Activated CD4-positive, alpha-beta memory T cell treated with anti-CD3 and anti-CD28 coated beads, Interleukin-2, amount 10 ng/mL, durations not matched to agents 7 days and 5 days (primary cell): ENCODE measurements at places on chromosomes 12 and 14. TPM values are rescaled to one million over a fixed set of nuclear protein-coding genes. Genes with fewer than 3 reads are reported as not detected.

GRCh38 chr14:95935228-95935822 is 58.7 kb downstream of the TUNAR start:
- no peak overlapping the region for H3K4me3 ChIP-seq
- no peaks in the 10 kb centered on the region for H3K4me1 ChIP-seq
- no peaks in the 10 kb centered on the region for H3K36me3 ChIP-seq

The COX8C gene
- total RNA-seq: not detected

DNA sequence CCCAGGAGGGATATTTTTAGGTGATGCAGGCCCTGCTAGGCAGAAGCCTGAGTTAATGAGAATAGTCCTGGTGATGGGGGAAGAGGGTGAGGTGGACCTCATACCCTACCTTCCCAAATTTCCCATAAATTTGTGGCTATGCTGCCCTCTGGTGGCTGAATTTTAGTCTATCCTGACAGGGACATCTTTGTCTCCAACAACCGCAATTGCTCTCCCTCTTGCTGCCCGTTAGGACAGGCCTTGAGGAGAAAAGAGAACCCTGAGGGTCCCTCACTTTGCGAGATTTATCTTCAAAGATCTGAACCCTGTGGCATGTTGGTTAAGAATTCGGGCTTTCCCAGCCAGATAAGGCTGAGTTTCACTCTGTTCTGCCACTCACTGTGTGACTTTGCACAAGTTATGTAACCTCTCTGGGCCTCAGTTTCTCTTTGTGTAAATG is 9.8 kb upstream of the ZNF385A start:
- no peak overlapping the region for H3K4me3 ChIP-seq
- peaks cover 49% of the 10 kb centered on the region for H3K4me1 ChIP-seq
- H3K36me3 ChIP-seq: peaks cover 60% of the 10 kb centered on the region

- peaks cover 2% of the 10 kb centered on the region for H3K27me3 ChIP-seq
- no peaks in the 10 kb centered on the region for H3K36me3 ChIP-seq
- no peaks in the 10 kb centered on the region for H3K4me1 ChIP-seq
These were observed 588.2 kb downstream of the NRXN3 start for GRCh38 chr14:78758333-78758732.

GRCh38 chr12:9331218-9331626 is 123.0 kb upstream of the PZP start:
- peaks cover 14% of the 10 kb centered on the region for H3K4me1 ChIP-seq
- H3K36me3 ChIP-seq: peaks cover 2% of the 10 kb centered on the region
- H3K27ac ChIP-seq: no peak overlapping the region

The SH2B3 gene
- 18.8 TPM for total RNA-seq

GRCh38 chr14:51304941-51305340 is 64.9 kb downstream of the TMX1 start:
- no peaks in the 10 kb centered on the region for H3K36me3 ChIP-seq
- no peak overlapping the region for H3K27ac ChIP-seq
- no peak for DNase-seq
- no peak overlapping the region for H3K4me3 ChIP-seq

The PLA2G1B gene
- not detected for total RNA-seq

DNA sequence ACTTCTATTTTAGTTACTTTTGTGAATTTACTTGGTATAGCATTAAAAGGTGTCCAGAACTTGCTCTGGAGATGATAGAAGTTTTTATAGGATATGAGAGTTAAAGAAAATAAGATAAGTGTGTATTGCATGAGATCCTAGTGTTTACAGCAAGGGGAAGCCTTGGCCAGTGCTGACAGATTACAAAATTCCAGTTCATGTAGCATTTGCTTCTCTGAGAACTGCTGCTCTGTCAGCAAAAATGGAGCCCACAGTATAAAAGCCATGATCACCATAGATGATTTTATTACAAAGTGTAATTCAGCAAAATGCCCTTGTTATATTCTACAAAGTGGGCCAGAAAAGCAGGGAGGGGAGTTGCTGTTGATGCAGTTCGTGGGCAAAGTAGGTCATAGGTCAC is 40.0 kb upstream of the ATF1 start:
- H3K27ac ChIP-seq: no peak overlapping the region
- peaks cover 34% of the 10 kb centered on the region for H3K36me3 ChIP-seq
- H3K4me1 ChIP-seq: no peaks in the 10 kb centered on the region
- DNase-seq: no peak
- H3K27me3 ChIP-seq: no peaks in the 10 kb centered on the region
- no peak overlapping the region for H3K4me3 ChIP-seq

DNA sequence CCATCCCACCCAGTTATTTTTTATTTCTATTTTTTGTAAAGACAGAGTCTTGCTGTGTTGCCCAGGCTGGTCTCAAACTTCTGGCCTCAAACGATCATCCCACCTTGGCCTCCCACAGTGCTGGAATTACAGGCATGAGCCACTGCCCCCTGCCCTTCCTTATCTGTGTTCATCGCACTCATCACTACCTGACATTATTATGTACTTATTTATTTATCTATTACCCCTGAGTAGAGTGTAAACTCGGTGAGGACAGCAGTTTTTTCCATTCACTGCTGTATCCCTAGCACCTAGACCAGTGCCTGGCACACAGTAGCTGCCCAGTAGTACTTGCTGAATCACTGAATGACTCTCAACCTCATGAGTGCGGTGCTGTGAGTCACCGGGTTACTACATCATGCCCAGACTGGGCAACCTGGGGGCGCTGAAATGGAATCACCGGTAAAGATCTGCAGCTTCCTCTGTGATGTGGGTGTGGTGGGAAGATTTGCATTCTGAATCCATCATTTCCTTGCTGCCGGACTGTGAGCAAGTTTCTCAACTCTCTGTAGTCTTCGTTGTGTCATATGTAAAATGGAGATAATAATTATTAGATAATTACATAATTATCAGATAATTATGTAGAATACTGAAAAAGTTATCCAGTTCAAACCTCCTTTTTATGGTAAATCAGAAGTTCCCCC is 81.9 kb upstream of the USP44 start:
- H3K36me3 ChIP-seq: no peaks in the 10 kb centered on the region
- no peaks in the 10 kb centered on the region for H3K27me3 ChIP-seq
- H3K4me3 ChIP-seq: no peak overlapping the region

The EIF4B gene
- 303 TPM for total RNA-seq

The POTEM gene
- not detected for total RNA-seq

GRCh38 chr12:56687223-56688128 is 608 bp downstream of the PTGES3 start:
- DNase-seq: peak; percentile 56
- no peaks in the 10 kb centered on the region for H3K27me3 ChIP-seq
- peak overlapping the region; percentile 100 for H3K4me3 ChIP-seq
- peak overlapping the region; percentile 100 for H3K27ac ChIP-seq
- peaks cover 25% of the 10 kb centered on the region for H3K4me1 ChIP-seq

The RTN1 gene
- total RNA-seq: not detected

- no peaks in the 10 kb centered on the region for H3K27me3 ChIP-seq
- H3K36me3 ChIP-seq: no peaks in the 10 kb centered on the region
- no peak overlapping the region for H3K4me3 ChIP-seq
These were observed 837.9 kb downstream of the DIO2 start for GRCh38 chr14:79373451-79373850.

The MYH6 gene
- 0.10 TPM for total RNA-seq

DNA sequence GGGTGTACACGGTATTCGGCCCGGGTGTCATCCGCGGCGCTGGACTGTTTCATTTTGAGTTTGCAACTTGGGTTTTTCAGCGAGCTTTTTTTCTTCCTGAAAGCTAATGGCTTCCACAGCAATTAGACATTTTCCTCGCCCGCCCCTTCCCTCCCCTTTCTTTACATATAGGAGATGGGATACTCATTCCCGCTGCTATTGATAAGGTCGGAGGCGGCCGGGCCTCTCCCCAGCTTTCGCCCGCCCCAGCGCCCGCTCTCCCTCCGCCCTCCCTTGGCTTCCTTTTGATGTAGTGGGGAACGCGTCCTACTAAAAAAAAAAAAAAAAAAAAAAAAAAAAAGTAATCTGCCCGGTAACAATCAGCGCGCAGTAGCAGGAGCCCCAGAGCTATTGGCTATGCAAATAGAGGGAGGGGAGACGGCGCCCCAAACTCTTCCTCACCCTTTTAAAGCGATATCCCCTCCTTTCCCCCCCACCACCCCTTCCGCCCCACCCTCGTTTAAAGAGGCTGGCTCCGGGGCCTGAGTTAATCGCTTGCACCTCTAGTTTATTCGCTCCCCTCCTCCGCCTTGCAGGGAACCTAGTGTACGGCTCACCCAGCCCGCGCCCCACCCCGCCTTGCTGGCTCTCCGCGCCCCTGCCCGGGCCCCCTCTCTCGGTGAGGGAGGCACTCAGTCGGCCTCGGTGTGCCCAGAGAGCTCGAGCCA is 1.7 kb upstream of the CCND2 start:
- H3K27me3 ChIP-seq: peaks cover 13% of the 10 kb centered on the region
- H3K27ac ChIP-seq: peak overlapping the region; percentile 100
- peaks cover 37% of the 10 kb centered on the region for H3K36me3 ChIP-seq
- H3K4me1 ChIP-seq: peaks cover 33% of the 10 kb centered on the region
- peak; percentile 94 for DNase-seq

The CCDC198 gene
- total RNA-seq: not detected

DNA sequence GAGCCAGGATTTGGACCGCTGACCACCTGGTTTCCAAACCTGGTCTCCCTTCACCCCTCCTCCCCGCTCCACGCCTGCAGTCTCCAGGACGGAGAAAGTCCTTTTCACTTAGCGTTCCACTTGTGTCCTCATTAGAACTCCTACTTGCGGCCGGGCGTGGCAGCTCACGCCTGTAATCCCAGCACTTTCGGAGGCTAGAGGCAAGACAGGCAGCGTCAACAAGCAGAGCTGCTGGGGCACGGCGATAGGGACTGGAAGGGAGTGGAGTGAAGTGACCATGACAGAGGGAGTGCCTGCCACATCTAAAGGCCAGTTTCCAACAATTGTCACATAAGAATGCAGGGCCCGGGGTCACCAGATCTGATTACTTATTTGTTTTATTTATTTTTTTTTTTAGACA is 132.5 kb upstream of the NCOR2 start:
- no peaks in the 10 kb centered on the region for H3K36me3 ChIP-seq
- no peaks in the 10 kb centered on the region for H3K4me1 ChIP-seq
- H3K27me3 ChIP-seq: peaks cover 31% of the 10 kb centered on the region
- no peak overlapping the region for H3K27ac ChIP-seq

DNA sequence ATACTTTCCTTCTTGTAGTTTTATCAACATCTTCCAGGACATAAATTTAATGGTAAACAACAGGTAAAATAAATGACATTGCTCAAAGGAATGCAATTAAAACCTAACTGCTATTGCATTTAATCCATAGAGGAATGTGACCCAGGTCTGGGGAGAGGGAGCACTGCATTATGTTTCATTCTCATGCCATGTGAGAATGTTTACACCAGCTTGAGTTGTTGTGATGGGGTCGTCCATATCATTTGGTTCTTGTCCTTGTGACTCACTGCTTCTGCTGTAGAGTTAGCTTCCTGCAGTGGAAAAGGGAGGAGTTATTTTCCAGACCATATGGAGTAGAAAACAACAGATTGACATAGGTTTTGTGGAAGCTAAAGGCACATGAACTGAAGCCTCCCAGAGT is 129.3 kb upstream of the PMCH start:
- DNase-seq: no peak
- H3K27ac ChIP-seq: no peak overlapping the region
- no peaks in the 10 kb centered on the region for H3K27me3 ChIP-seq
- H3K36me3 ChIP-seq: no peaks in the 10 kb centered on the region

The SERPINA10 gene
- not detected for total RNA-seq

DNA sequence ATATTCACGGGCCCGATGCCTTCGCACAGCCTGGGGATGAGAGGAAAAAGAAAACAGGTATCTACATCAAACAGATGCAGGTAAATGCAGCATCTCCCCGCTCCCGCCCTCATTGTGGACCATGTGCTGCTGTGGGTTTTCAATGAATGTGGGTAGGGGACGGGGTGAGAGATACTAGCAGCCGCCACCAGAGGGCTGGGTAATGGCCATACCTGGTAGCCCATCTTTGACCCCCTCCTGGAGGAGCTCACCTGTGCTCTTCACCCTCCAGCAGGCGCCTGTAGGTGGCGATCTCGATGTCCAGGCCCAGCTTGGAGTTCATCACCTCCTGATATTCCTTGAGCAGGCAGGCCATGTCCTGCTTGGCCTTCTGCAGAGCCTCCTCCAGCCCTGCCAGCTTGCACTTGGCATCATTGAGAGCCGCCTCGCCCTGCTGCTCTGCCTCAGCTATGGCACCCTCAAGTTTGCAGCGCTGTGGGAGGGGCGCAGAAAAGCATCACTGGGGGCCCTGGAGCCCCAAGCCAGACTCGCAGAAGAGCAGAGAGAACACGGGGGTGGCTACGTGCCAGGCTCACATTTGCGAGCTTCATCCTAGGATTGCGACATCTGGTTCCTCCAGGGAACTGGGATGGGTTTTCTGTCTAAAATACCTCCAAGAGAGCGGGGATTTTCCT is 10.2 kb downstream of the KRT82 start:
- peaks cover 7% of the 10 kb centered on the region for H3K27me3 ChIP-seq
- no peak for DNase-seq
- no peaks in the 10 kb centered on the region for H3K36me3 ChIP-seq
- H3K4me3 ChIP-seq: no peak overlapping the region
- no peak overlapping the region for H3K27ac ChIP-seq
- no peaks in the 10 kb centered on the region for H3K4me1 ChIP-seq

The DNM1L gene
- total RNA-seq: 53.5 TPM

The SLC15A5 gene
- not detected for total RNA-seq

DNA sequence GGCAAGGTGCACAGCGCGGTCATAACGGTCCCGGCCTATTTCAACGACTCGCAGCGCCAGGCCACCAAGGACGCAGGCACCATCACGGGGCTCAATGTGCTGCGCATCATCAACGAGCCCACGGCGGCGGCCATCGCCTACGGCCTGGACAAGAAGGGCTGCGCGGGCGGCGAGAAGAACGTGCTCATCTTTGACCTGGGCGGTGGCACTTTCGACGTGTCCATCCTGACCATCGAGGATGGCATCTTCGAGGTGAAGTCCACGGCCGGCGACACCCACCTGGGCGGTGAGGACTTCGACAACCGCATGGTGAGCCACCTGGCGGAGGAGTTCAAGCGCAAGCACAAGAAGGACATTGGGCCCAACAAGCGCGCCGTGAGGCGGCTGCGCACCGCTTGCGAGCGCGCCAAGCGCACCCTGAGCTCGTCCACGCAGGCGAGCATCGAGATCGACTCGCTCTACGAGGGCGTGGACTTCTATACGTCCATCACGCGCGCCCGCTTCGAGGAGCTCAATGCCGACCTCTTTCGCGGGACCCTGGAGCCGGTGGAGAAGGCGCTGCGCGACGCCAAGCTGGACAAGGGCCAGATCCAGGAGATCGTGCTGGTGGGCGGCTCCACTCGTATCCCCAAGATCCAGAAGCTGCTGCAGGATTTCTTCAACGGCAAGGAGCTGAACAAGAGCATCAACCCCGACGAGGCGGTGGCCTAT is 875 bp downstream of the HSPA2 start:
- H3K27me3 ChIP-seq: peaks cover 47% of the 10 kb centered on the region
- H3K36me3 ChIP-seq: peaks cover 23% of the 10 kb centered on the region
- peaks cover 36% of the 10 kb centered on the region for H3K4me1 ChIP-seq
- peak overlapping the region; percentile 14 for H3K27ac ChIP-seq
- peak overlapping the region; percentile 94 for H3K4me3 ChIP-seq

GRCh38 chr12:15984097-15984800 is 73.1 kb downstream of the DERA start:
- DNase-seq: no peak
- H3K27ac ChIP-seq: no peak overlapping the region
- no peaks in the 10 kb centered on the region for H3K27me3 ChIP-seq
- peaks cover 9% of the 10 kb centered on the region for H3K4me1 ChIP-seq
- no peak overlapping the region for H3K4me3 ChIP-seq
- H3K36me3 ChIP-seq: peaks cover 34% of the 10 kb centered on the region
